ENCODE measurements at places on chromosomes 7 and 10.

- no peak for ATAC-seq
Observed at GRCh38 chr10:63483983-63484382, 18.2 kb upstream of the JMJD1C start.

DNA sequence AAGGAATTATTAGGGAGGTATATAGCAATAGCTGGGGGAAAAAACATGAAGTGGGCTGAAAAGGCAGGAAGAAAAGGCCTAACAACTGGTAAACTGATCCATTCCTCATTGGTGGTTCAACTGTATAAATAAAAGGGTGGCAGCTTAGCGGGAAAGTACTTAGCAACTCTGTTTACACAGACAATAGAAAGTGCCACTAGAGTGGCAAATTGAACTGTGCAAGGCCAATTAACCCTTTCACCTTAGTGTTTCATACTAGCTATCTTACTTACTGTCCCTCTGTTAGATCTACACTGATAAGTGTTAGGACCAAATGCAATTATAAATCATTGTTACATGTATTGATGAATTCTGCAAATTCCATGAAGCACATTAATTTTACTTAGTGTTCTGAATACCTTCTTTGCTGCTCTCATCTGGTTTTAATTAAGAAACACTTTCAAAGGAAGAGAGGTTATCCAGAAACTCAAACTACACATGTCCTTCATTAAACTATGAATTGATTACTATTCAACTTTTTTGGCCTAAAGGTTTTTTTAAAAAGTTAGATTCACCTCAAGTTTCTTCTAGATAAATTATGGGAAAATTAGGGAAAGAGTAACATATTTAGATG, 28.0 kb downstream of the DNAJC1 start:
- no peak for ATAC-seq

DNA sequence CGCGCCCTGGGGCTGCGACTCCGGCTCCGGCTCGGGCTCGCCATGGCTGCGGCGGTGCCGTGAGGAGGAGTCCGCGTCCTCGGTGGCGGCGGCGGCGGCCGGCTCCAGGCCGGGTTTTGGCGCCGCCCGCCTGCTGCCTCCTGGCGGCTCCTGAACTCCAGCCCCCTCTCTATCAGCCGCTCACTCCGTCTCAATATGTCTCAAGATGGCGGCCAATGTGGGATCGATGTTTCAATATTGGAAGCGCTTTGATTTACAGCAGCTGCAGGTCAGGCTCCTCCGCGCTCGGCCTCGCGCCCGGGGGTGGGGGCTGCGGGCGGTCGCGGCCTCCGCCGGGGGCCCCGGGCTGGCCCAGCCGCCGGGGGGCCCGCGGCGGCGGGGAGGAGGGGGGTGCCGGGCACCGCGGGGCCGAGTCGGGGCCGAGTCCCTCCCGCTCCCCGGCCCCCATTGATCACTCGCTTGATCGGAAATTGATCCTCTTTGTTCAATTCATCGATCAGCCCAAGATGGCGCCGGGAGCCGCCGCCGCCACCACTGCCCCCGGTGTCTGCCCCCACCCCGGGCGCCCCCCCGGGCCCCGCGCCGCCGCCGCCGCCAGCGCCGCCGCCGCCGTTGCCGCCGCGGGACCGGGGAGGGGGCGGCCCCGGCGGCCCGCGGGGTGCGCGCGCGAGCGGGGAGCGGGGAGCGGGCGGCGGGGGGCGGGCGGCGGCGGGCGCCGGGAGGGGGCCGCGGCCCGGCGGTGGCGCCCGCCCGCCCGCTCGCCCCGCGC, 1.4 kb upstream of the CUX1 start:
- peak; percentile 75 for ATAC-seq

GRCh38 chr10:101859530-101859929, 15.9 kb upstream of the KCNIP2 start:
- ATAC-seq, result no peak

- no peak for ATAC-seq
Observed at GRCh38 chr7:53604201-53604600, 568.8 kb downstream of the POM121L12 start.

- no peak for ATAC-seq
Observed at GRCh38 chr10:11587722-11588259, 23.7 kb downstream of the USP6NL start.

GRCh38 chr7:30920584-30921539, 9.2 kb downstream of the AQP1 start:
- ATAC-seq, result no peak

- no peak for ATAC-seq
Observed at GRCh38 chr7:41047789-41048191, 655.1 kb downstream of the INHBA start.

- no peak for ATAC-seq
Observed at GRCh38 chr10:63799521-63800300, 278.5 kb downstream of the REEP3 start.

GRCh38 chr10:131358741-131359442, 47.4 kb upstream of the TCERG1L start:
- ATAC-seq, result no peak

DNA sequence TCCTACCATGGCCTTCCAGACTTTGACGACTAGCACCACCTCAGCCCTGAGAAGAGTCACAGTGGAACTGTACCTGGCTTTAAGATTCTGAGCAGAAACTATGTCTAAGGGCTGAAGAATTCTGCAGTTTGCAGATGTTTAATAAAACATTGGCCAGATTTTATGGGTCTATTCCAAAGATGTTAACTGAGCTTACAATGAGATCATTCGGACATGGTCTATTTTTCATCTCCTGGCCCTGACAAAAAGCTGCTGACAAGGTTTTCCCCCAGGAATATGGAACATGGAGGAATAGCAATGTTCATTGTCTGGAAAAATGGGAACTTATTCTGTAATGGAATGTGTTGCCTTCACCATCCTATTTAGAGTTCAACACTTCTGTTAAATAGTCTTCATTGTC, 66.4 kb downstream of the PTF1A start:
- no peak for ATAC-seq

GRCh38 chr7:50799873-50800272, 17.2 kb upstream of the GRB10 start:
- ATAC-seq, result no peak

- ATAC-seq, result no peak
Observed at GRCh38 chr10:46025406-46025805, 5.0 kb downstream of the NCOA4 start.

DNA sequence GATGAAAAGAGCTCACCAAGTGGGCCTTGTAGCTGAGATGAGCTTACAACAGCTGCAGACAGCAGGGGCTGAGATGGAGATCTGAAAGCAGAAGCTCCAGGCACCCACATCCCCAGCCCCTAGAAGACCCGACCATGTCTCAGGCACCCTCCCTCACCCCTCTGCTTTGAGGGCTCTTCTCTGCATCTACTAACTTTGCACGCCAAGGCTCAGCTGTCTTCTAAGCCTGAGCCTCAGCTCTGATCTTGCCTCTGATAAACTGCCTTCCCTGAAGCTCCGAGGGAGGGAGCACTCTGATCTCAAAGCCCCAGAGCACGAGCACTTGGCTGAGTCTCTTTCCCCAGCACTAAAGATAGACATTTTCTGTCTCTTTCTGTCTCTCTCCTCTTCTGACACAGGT, 42.0 kb downstream of the ANXA8 start:
- ATAC-seq, result no peak

DNA sequence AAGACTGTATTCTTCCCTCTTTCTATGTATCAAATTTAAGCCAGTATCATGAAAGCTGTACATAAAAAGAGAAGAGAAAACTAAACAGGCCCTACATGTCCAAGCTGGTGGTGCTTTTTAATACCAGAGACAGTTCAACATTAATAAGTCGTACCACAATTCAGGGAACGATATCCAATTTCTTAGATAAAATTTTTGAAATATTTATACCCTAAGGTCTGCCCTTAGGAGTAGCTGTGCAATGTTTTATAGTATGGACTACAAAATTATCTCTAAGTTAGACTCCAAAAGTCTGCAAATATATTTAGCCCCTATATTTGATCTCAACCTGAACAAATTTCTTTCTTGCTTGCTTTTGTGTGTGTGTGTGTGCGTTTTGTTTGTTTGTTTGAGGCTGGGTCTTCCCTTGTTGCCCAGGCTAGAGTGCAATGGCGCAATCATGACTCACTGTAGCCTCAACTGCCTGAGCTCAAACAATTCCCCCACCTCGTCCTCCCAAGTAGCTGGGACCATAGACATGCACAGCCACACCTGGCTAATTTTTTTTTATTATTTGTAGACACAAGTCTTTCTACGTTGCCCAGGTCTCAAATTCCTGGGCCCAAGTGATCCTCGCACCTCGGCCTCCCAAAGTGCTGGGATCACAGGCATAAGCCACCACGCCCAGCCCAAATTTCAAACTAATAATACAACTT, 13.2 kb downstream of the ARHGAP19 start:
- no peak for ATAC-seq

DNA sequence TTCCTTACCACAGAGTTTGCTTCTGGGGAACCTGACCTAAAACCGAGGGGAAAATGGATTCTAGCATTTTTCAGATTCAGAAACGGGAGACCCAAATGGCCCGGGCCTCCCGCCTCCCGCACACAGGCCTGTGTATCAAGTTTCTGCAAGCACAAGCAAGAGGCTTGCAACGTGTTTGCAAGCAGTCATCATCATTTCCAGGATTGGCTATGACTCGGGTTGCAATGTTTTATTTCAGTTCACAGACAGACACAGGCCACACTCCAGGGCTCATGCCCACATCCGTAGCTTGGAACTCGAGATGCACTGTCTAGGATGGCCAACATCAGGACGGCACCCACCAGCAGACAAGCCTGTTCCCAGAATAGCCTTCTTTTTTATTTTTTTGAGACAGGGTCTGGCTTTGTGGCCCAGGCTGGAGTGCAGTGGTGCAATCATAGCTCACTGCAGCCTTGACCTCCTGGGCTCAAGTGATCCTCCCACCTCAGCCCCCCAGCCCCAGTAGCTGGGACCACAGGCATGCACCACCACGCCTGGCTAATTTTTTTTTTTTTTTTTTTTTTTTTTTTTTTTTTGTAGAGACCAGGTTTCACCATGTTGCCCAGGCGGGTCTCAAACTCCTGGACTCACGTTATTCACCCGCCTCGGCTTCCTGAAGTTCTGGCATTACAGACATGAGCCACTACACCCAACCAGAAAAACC, 68.1 kb upstream of the FOXK1 start:
- ATAC-seq, result no peak

DNA sequence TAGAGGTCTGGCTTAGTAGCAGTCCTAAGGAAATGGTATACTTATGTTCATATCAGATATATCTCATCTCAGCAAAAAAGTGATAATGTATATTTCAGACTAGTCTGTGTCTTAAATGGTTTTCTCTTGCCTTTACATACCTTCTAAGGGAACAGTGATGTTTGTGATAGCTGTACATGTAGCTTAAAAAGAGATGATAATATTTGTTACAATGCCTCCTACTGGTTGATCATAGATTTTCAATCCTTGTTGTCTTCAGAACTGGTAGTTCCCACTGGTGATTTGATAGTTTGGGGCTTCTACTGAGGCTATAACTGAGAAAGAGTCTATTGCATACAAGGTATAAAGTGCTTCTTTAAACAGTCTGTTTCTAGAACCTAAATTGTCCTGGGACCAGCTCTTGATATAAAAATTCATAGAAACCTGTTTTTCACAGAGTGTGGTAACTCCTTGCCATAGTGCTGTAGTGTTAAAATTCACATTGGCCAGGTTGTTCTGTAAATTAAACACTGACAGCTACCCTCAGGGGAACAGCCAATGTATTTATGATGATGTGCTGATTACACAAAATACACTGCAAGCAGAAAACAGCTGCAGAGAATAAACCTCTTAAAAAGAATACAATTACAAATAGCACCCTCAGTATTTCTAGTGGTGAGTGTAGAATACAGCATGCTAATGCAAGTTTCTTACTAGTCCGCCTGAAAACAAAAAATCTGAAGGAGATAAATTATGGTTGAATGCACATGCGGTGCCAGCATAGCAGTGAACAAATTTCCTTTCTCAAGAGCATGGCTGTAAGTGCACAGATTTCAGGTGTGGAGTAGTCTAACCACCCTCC, 90.3 kb downstream of the BTRC start:
- ATAC-seq, result no peak

GRCh38 chr7:129607471-129608120, 3.9 kb upstream of the NRF1 start:
- no peak for ATAC-seq

GRCh38 chr7:1407892-1408291, 51.4 kb downstream of the MICALL2 start:
- no peak for ATAC-seq

DNA sequence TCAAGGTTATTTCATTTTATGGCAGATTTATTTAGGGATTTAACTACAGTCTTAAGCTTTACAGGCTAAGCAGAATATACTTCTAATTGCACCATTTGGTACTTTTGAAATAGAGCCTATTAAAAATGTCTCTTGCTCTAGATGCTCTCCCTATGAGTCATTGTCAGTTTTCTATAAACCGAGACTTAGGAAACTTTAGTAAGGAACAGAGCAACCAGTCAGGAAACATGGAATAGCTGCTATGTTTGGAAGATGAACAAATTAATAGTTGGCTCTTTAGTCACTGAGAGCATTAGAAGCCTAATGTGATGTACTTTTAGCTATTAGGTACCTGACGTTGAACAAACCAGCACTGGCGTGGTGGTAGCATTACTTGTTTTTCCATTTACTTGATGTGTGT, 35.3 kb downstream of the INPP5F start:
- no peak for ATAC-seq

- ATAC-seq, result no peak
Observed at GRCh38 chr10:11530806-11531205, 80.6 kb downstream of the USP6NL start.

DNA sequence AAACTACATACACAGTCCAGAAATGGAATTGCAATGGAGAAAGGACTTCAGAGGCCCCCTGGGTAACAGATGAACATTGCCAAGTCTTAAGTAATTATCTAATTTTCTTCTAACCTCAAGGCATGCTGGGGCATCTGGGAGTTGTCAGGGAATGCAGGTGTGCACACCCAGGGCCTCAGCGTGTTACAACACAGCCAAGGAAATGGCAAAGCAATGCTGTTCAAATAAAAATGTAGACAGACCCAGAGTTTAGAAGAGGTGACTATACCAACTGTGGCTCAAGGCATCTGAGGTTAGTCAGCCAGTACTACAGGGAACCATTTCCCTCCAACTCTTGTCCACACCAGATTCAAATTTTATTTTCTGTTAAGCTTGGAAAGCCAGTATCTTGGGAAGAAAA, 73.6 kb downstream of the CCDC3 start:
- no peak for ATAC-seq

DNA sequence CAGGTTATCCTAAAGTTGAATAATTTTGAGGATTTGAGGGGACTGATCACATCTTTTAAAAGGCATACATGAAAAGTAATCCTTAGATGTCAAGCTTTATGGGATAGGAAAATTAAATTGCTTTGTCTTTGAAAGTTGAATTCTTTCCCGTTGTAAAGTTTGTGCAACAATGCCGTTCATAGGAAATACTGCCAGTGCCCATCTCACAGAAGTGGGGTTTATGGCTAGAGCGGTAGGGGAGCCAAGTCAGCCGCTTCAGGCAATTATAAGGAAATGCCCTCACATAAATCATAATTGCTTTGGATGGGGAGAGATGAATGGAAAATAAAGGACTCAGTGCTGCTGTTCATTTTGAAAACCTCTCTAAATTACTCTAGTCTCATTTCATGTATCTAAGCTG, 18.1 kb downstream of the CDC123 start:
- ATAC-seq, result no peak

- no peak for ATAC-seq
Observed at GRCh38 chr10:117543225-117544003, 868 bp downstream of the EMX2 start.

All from activated T-helper 17 cell treated with anti-CD3 and anti-CD28 coated beads, Interleukin-2, amount 50 U/mL, for 72 hours (primary cell).